ENCODE measurements at places on chromosomes 1 and 21.

- no peak for DNase-seq
These were observed 211.8 kb upstream of the FGGY start for GRCh38 chr1:59085101-59085500.

DNA sequence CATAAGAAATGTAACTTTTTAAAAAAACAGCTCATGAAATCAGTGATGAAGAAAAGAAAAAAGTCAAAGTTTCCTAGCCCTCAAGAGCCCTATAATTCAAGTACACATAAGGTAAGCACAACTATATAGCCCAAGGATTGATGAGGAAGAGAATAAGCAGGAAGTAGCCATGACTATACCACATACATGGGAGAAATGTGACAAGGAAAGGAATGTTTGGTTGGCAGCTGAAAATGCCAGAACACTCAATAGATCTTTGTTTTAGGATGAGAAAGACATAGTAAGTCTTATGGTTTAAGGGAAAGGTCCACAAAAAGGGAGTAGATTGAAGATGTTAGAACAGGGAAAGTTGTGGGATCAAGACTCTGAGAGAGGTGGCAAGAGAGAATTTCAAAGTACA is 5.7 kb downstream of the DOCK7 start:
- no peak for DNase-seq

GRCh38 chr1:234722904-234723720 is 113.1 kb upstream of the IRF2BP2 start:
- DNase-seq = peak; percentile 79

DNA sequence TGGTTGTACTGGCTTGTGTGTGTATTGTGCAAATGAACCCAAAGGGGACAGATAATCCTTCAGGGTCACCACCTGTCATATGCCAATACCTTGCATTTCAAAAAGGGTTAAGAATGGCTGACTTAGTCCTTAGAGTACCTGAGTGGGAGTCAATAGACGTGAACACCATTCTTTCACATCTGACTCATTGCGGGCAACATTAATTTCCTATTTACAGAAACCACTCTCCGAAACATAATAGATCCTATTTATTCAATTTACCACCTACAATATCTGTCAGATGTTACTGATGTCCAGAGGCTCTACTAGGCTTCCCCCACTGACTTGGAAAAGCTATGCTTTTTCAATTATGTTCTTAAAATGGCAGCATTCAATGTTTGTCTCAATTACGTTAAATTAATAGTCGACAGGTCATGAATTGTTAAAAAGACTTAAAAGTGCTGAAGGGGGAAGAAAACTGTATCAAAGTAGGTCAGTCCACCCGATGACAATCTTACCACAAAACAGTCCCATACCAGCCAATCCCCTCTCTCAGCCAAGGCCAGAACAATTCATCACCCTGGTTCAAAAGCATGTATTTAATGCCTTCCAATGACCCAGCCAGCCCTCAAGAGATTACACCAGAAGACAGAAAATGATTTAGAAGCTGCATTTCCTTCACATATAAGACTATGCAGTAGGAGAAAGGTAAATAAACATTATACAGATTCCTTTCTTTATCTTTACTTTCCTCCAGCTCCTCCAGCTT is 48.6 kb upstream of the PLA2G2C start:
- DNase-seq = no peak

DNA sequence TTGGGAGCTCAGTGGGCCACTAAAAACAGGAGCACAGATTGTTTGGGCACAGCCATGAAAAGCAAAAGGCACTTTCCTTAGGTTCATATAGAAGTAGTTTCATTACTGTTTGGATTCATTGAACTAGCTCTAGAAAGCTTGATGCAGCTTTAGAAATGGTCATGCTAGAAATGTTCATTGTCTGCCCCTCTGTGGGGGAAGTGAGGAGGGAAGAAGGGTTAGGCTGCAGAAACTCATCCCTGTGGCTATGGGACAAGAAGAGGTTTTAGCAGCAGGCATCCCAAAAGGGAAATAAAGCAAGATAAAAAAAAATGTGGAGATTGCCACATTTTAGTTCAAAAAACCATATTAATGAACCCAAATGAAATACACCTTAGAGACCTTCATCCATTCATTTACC is 359.6 kb upstream of the PTBP2 start:
- no peak for DNase-seq

DNA sequence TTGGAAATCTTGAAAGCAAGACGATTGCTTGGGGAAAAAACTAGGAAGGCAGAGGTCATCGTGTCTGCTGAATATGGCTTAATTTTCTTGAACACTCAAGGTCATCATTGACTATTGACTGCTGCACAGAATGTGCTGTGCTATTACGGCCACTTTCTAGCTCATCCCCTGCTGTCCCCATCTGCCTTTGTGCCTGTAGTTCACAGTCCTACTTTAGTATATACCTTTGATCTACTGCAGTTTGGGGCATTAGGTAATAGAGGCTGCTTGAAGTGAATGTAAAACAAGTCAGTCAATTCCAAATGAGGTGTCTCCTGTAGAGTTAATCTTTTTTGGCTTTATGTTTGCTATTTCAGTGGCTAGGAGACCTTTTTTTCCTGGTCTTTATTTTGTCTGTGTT is 8.3 kb downstream of the RAB4A start:
- no peak for DNase-seq

GRCh38 chr1:18583326-18583941 is 47.2 kb upstream of the PAX7 start:
- DNase-seq = no peak

DNA sequence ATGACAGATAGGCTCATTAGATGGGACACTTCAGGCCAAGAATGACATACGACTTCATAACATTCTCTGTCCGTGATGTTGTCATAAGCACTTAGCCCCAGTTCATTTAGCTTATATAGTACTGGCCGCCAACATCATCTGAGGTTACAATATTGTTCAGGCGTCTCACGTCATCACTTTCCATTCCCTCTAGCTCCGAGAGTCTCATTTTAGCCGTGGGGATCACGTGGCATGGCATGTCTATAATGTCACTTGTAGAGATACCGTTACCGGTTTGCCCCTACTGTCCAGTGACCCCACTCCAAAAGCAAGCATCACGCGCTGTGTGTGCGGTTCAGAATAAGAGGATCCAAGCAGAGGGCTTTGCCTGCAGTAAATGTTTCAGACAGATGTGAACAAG is 34.6 kb upstream of the HEATR1 start:
- DNase-seq = no peak

DNA sequence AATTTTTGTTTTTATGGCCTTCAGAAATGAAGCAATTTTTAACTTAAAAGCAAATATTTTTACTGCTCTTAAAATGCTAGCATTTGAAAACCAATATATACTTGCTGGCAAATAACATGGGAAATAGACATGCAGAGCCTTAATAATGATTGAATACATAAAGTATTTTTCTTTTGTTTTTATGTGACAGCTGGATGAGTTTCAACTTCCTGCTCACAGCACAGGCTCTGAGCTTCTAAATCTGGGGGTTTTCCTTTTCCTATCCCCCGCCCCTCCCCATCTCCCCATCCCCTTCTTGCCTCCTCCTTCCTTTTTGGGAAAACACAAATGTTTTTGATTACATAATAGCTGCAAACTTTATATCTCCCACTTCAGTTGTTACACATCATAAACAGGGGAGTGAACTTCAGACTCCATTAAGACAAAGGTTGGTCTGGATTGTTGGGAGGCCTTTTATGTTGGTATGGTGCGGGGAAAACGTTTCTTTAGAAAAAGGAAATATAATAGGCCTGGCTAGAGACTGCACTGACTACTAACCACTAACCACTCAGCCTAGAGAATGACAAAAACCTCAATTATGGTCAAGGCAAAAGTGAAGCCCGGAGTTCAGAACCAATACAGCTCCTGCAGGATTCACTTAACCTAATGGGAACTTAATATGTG is 116.1 kb upstream of the GORAB start:
- no peak for DNase-seq

DNA sequence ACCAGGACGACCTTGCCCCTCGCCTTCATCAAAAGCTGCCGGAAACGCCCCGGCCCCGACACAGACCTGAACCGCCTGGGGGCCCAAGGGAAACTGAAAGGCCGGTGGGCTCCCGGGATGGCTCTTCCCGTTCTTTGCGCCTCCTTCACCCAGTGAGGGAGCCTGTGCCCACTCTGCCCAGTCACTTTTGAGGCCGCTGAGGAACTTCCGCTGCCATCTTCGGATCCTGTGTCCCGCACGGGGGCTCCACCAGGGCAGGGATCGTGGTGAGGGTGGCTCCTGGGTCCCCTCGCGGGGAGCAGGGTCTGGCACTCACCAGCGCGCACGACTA is 104.0 kb downstream of the PPIAL4G start:
- no peak for DNase-seq

GRCh38 chr1:172537366-172537765 is 4.4 kb downstream of the SUCO start:
- no peak for DNase-seq

DNA sequence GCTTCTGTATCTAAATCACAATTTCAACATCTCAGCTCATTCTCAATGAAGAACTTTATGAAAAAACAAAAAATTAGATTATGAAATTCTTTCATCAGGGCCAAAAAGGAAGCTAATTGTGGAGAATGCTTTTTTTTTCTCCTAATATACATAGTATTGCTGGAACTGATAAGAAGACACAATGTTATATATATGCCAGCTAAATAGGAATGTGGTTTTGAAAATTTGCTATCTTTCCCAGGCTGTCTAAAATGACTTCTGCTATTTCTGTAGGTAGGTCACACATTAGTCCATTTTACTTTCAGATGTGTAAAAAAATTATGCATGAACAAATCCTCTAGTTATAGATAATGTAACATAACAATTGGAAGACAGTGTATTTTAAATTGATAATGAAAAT is 732.9 kb downstream of the RWDD3 start:
- DNase-seq = no peak

DNA sequence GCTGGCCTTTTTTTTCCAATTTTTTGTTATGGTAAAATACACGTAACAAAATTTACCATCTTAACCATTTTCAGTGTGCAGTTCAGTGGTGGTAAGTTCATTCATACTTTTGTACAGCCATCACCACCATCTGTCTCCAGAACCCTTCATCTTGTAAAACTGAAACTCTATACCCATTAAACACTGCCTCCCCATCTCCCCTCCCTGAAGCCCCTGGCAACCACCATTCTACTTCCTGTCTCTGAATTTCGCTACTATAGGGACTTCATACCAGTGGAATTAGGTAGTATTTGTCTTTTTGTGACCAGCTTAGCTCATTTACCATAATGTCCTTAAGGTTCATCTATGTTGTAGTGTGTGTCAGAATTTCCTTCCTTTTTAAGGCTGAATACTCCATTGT is 8.7 kb downstream of the PKNOX1 start:
- no peak for DNase-seq

DNA sequence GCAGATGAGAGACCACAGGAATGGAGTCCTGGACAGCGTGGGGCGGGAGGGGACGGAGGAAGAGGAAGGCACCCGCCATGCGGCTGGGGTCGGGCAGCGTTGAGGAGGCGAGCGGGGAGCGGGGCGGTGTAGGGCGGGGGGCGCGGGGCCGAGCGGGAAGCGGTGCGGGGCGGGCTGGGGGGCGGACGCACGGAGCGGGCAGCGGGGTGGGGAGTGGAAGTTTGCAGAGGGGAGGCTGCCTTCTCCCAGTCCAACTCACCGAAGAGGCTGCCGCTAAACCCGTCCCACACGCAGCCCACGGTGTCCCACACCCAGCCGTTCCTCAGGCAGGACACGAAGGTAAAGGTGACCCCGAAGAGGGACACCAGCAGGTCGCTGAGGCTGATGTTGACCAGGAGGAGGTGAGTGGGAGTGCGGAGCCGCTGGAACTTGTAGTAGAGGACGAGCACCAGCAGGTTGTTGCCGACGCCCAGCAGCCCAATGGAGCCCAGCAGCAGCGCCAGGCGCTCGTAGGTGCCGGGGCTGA is 483 bp downstream of the CHML start:
- DNase-seq = no peak

DNA sequence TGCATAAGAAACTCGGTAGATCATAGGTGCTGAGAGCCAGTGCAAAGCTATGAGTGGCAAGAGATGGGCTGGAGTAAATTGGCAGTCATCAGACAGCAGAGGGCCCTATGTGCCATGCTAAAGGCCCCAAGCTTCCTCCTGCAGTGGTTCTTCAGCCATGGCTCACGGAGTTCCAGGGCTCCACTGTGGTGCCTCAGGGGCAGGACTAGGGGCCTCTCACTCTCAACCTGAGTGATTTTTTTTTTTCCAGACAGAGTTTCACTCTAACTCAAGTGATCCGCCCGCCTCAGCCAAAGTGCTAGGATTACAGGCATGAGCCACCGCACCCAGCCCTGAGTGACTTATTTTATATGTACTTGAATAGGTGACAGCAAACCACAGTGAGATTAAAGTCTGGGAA is 10.4 kb upstream of the GJA8 start:
- DNase-seq = no peak

GRCh38 chr1:32150847-32151246 is 28.6 kb upstream of the TXLNA start:
- no peak for DNase-seq

DNA sequence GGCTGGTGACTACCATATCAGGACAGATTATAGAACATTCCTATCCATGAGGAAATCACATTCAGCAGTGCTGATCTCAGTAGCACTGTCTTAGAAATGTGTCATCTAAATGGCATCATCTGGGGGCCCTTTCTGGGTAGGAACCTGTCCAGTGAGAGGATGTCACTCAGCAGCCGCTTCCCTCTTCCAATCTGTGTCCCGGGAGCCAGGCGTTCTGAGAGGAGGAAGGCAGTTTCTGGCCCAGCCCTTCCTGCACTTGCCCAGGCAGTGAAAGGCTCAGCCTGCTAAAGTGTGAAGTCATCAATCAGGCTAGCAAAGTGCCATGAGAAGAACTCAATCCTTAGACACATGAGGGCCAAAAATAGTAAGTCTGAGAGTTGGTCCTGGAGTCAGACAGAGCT is 25.6 kb downstream of the RAB4A start:
- peak; percentile 59 for DNase-seq

GRCh38 chr1:13706046-13706445 is 6.1 kb downstream of the PRDM2 start:
- no peak for DNase-seq

- no peak for DNase-seq
These were observed 119.0 kb downstream of the MAST2 start for GRCh38 chr1:45922374-45922773.

DNA sequence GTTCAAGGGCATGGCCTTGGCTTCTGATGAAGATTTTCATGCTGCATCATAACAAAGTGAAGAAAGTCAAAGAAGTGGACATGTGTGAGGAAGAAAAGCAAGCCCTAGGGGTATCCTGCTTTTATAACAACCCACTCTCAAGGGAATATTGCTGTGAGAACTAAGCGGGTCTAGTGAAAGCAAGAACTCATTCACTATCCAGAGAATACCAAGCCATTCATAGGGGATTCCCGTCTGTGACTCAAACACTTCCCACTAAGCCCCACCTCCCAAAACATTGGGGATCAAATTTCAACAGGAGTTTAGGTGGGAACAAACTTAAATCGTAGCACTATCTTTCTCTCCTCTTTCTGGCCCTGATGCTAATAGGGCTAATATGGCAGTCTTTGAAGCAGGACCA is 98.5 kb upstream of the CTTNBP2NL start:
- no peak for DNase-seq

Measured in GM04504 (cell line).